ENCODE measurements at places on chromosomes 2 and 18. TPM values are rescaled to one million over a fixed set of nuclear protein-coding genes. Genes with fewer than 3 reads are reported as not detected.

GRCh38 chr2:67776276-67776675 lies 286.5 kb downstream of the C1D start:
- H3K36me3 ChIP-seq = no peaks in the 10 kb centered on the region
- no peak overlapping the region for H3K27ac ChIP-seq
- no peak overlapping the region for H3K4me3 ChIP-seq
- H3K4me1 ChIP-seq = 0 out of 2 replicates have a peak, but pooled peaks cover 2% of the 10 kb centered on the region
- no peaks in the 10 kb centered on the region for H3K27me3 ChIP-seq
- no peak for DNase-seq

- no peaks in the 10 kb centered on the region for H3K36me3 ChIP-seq
- peaks cover 98% of the 10 kb centered on the region for H3K27me3 ChIP-seq
- no peak overlapping the region for H3K27ac ChIP-seq
- peak; percentile 22 for DNase-seq
- H3K4me3 ChIP-seq = peak overlapping the region; percentile 55
Observed at GRCh38 chr2:176189681-176190641, 1.5 kb downstream of the HOXD1 start.

- peaks cover 8% of the 10 kb centered on the region for H3K36me3 ChIP-seq
- H3K4me3 ChIP-seq = peak overlapping the region; percentile 32
Observed at GRCh38 chr2:219285894-219286425, 6.8 kb downstream of the DNAJB2 start.

GRCh38 chr2:8073916-8074315 lies 607.9 kb upstream of the ID2 start:
- no peak overlapping the region for H3K27ac ChIP-seq
- H3K36me3 ChIP-seq = peaks cover 17% of the 10 kb centered on the region
- no peak for DNase-seq
- H3K4me3 ChIP-seq = no peak overlapping the region
- peaks cover 8% of the 10 kb centered on the region for H3K4me1 ChIP-seq

DNA sequence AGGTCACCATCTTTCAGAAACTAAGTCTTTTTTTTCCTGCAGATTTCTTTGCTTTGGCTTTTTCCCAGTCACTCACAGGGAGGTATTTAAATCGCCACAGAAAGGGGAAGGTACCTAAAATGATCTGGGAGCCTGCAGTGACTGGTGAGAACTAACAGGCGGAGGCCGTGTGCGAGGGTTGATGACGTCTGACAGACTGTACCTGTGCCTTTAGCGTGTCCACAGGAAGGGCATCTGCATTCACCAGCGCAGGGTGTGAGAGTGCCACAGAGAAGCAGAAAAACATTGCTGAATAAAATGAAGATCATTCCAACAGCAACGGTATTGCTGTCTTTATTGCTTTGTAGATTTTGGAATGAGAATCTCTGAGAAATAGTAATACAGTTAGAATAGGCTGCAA lies 5.7 kb downstream of the CTDP1 start:
- H3K36me3 ChIP-seq = no peaks in the 10 kb centered on the region
- peaks cover 16% of the 10 kb centered on the region for H3K4me1 ChIP-seq
- no peak overlapping the region for H3K27ac ChIP-seq
- no peaks in the 10 kb centered on the region for H3K27me3 ChIP-seq
- H3K4me3 ChIP-seq = no peak overlapping the region

The STAM2 gene
- 11.1 TPM for total RNA-seq

The SERPINB7 gene
- total RNA-seq = not detected

The ABCG5 gene
- not detected for total RNA-seq

The LCT gene
- not detected for total RNA-seq

The SPP2 gene
- not detected for total RNA-seq

The IL1R2 gene
- not detected for total RNA-seq
